Left lung (tissue), 14 donors: ENCODE measurements at places on chromosomes 1 and 21. TPM values are rescaled to one million over a fixed set of nuclear protein-coding genes. Genes with fewer than 3 reads are reported as not detected.

Gene KIF21B
- total RNA-seq: 7.9 TPM

Gene GJC2
- total RNA-seq: 4.9 TPM

Gene AUNIP
- 1.2 TPM for total RNA-seq

Gene SPRR2A
- not detected for total RNA-seq

Gene OPN3
- total RNA-seq: 27.3 TPM

Gene IL6R
- total RNA-seq: 65.3 TPM

Gene CCDC24
- total RNA-seq: 9.9 TPM

- DNase-seq: no peak
These were observed 90.8 kb upstream of the SLC2A1 start for GRCh38 chr1:43049481-43049880.

- no peak for DNase-seq
These were observed 52.7 kb downstream of the GLUL start for GRCh38 chr1:182338806-182339370.

DNA sequence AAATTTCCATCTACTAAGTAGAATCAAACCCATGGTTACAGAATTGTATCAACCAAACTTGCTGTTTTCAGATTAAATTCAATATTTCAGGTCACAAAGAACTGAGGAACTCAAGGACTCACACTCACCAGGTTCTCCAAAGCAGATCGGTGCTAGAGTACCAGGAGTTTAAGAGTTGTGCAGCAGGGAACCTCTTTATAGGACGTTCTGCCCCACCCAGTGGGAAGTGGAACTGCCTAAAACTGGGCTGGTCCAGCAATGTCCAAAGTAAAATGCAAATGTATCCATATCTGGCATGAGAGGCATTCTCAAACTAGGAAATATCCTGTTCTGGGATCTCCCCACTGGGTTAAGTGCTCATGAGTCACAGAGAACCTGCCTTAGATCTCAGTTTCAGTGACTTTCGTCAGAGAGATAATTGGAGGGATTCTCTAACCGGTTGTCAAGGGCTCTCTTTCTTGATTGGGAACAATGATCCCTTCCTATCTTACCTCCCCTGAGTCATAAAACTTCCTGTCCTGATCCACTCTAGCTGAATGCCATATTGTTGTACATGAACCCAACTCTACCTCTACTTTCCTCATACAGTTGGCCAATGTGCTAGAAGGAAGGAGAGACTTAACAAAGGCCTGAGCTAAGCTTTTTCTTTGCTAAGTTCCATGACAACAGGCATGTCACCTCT is at the start of gene SPRR2D:
TSS of gene SPRR2D (minus strand) at position 171 of the 682 bp plus-strand sequence. CDS start 774 bp downstream, outside the sequence.
- DNase-seq: no peak

- DNase-seq: no peak
These were observed 4.6 kb downstream of the CLIC4 start for GRCh38 chr1:24749886-24750285.

GRCh38 chr1:87392248-87393192 is 63.8 kb downstream of the LMO4 start:
- DNase-seq: no peak

DNA sequence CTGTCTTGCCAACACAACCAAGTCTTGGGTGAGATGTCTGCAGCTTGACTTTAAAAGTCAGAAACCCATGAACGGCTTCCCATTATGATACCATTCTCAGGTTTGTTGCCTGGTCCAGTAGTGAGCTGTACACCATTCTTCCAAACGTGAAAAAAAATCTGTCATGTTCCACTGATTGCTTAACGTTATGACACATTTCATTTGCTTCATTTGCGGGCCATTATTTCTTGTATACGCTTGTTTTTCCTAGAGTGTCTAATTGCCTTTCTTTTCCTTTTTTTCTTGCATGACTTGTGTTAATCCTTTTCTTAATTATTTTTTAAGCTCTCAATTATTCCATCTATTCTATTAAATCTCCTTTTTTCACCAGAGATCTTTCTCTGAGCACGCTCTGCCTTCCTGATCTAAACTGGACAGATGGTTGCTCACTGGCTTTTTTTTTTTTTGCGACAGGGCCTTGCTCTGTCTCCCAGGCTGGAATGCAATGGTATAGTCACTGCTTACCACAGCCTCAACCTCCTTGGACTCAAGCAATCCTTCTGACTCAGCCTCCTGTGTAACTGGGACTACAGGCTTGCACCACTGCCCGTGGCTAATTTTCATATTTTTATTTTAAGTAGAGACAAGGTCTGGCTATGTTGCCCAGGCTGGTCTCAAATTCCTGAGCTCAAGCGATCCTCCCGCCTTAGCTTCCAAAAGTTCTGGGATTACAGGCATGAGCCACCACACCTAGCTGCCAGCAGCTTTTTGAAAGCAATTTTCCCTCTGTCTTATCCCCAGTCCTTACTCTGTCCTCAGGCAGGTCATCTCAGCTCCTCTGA is 31.7 kb upstream of the CAMTA1 start:
- no peak for DNase-seq

DNA sequence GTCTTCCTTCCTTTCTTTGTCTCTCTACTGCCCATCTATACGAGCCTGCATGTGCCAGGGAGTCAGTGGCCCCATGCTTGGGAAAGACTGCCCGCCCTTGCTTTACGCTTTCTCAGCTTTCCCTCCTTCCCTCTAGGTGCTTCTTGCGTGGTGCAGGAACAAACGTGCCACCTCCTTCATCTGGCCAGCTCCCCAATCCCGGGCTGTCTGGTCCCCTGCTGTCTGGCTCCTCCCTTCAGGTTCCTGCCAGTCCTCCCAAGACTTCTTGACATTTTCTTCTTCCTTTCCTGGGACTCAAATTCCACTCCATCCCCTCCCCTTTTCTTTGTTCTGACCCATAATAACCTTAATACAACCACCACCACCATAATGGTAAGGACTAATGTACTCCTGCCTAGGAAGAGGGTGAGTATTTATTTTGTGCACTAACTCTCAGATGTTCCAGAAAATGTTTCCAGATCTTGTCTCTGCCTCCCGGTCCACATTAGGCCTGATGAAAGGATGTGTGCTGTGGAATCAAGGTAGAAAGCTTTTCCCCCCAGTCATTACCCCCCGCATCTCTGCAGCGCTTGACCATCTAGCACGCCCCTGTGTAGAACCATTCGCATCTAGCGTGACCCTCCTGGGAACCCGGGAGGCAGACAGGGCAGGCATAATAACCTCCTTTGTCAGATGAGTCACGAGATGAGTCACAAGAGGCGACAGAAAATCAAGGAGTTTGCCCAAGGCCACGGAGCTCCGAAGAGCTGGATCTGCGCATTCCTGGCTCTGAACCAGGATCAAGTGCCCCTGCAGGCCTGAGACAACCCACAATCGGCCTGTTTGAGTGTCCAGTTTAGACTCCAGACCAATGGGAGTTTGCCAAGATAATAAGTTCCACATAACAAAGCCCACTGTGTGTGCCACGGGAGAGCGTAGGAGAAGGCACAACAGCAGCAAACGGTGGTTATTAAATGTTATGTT is 60.1 kb upstream of the NEK2 start:
- no peak for DNase-seq

DNA sequence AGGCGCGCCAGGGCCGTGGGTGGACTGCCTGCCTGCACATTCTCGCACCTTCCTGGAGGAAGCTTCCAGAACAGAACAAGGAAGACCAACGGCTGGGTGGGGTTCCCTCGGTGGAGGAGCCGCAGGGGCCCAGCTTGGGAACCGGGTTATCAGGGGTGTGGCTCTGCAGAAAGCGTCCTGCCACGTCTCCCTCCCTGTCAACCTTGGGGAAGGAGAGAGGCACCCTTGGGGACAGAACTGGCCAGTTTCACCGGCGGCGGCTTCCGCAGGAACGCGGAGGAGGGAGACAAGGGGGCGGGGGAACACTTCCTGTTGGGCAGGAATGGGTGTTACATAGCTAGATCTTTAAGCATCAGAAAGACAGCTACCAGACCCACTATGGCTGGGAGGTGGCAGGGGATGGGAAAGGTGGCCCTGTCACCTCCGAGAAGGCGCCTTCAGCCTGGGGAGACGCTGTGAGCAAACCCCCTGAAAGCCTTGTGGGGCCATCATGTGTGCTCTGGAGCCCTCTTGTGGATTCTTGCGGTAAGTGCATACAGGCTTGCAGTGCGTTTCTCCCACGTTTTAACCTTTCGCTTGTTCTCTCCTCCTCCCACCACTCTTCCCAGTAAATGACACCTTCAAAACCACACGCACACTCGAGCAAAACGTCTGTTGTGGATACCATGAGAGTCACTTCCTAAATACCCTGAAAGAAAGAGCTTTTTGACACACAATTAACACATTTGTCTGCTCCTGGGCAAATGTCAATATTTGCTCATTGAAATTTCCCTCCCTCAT is 3.8 kb upstream of the PLEKHA6 start:
- DNase-seq: peak; percentile 76

GRCh38 chr1:63713627-63714481 is 60.0 kb upstream of the ROR1 start:
- DNase-seq: no peak

GRCh38 chr1:179053486-179053885 is 27.8 kb downstream of the FAM20B start:
- DNase-seq: no peak

- DNase-seq: no peak
These were observed 31.6 kb upstream of the NUF2 start for GRCh38 chr1:163290025-163290640.

DNA sequence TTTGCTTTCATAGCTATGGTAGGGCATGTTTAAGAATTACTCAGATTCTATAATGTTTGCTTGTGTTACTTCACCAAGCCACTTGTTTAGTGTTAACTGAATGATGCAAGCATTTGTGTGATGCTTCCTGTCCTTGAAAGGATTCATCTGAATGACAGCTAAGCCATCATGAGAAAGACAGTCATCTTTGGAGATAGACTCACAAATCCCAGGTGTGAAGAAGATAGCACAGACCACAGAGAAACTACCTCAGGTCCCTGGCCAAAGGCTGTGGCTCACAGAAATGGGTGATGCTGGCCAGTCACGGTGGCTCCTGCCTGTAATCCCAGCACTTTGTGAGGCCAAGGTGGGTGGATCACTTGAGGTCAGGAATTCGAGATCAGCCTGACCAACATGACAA is 321.4 kb downstream of the DPYD start:
- DNase-seq: no peak
